Iris pigment epithelial cell (primary cell): ENCODE measurements at places on chromosomes 13 and 19.

DNA sequence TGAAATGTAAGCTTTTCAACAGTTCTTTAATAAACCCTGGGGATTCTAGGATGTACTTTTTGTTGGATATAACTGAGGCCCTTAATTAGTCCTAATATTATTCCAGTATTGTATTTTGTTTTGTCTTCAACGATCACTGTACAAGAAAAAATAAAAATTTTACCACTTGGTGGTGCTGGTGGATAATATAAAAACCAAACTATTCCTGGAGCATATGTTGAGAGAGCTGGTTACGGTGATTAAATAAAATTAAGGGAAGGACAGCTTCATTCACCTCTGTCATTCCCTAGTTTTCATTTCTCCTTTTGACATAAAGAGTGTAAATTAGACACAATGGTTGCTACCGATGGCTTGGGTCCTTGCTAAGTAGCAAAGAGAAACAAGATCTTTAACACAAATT lies 598.6 kb upstream of the PCDH20 start:
- DNase-seq = peak; percentile 1

GRCh38 chr13:78227709-78228108 lies 309.1 kb upstream of the EDNRB start:
- DNase-seq = no peak

DNA sequence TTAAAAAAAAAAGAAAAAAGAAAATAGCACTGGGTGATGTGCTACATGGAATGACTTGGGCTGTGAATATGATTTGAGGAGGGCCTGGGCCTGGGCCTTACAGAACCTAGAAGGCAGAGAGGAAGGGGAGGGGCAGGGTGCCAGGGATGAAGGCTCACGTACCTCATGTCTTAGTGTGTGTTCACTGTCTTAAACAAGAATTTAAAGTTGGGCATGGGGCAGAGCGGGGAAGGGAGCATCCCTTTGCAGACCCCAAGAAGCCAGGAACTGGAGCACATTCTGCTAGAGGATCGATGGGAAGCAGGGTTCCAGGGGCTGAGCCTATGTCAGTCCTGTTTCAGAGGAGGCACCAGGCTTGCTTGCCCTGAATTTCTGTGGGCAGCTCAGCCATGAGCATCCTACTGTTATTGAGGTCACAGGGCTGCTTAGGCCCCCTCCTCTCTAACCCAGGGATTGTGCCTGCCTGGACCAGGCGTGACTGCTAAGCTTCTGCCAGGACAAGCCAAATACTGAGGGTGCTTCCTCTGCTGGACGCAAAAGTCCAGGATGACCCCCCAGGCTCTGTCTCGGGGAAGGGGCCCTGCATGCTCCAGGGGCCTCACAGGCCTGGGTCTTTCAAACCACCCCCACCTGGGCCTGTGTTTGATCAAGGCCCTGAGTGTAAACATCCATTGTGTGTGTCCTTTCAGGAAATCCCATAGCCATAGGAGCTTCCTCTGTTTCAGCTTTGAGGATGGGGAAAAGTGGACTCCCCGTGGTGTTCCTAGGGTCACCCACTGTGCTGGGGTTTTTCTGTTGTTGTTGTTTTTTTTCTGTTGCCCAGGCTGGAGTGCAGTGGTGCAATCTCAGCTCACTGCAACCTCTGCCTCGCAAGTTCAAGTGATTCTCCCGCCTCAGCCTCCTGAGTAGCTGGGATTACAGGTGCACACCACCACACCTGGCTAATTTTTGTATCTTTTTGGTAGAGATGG lies 4.8 kb downstream of the LSR start:
- no peak for DNase-seq

- no peak for DNase-seq
Observed at GRCh38 chr19:35938282-35939224, 2.4 kb downstream of the LRFN3 start.

DNA sequence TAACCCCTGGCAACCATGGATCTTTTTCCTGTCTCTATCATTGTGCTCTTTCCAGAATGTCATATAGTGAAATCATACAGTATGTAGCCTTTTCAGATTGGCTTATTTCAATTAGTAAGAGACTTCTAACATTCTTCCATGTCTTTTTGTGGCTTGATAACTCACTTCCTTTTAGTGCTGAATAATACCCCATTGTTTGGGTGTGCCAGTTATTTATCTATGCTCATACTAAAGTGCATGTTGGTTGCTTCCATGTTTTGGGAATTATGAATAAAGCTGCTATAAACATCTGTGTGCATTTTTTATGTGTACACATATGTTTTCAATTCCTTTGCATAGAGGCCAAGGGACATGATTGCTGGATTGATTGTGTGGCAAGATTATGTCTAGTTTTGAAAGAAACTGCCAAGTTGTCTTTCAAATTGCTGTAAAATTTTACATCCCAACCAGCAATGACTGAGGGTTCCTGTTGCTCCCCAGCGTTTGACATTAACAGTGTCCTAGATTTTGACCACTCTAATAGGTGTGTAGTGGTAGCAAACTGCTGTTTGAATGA lies 358.9 kb downstream of the ITGBL1 start:
- DNase-seq = no peak

DNA sequence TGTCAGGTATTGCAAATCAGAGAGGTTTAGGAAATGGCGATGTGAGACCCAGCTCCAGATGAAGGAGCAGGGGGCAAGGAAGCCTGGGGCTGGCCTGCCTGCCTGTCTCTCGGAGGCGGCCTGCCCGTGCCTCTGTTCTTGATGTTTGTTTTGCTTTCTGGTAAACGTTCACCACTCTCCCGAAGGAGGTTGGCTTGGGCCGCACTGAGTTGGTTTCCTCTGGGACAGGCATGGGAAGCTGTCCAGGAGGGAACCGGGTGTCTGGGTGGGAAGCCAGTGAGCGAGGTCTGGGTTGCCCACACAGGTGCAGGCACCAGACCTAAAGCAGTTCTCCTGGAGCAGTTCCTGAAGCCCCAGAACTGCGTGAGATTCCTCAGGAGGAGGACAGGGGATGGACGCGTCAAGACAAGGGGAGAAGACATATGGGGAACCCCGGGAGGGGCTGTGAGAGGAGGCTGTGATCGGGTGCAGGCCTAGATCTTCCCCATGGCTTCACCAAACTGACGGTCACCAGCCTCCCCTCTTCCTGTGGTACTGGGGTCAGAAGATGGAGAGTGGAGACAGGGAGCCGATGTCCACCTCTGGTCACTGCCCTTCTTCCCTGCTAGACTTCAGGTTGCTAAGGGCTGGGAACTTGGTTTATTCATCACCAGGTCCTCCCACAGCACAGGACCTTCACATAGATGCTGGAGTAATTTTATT lies 15.2 kb downstream of the COL4A2 start:
- no peak for DNase-seq

DNA sequence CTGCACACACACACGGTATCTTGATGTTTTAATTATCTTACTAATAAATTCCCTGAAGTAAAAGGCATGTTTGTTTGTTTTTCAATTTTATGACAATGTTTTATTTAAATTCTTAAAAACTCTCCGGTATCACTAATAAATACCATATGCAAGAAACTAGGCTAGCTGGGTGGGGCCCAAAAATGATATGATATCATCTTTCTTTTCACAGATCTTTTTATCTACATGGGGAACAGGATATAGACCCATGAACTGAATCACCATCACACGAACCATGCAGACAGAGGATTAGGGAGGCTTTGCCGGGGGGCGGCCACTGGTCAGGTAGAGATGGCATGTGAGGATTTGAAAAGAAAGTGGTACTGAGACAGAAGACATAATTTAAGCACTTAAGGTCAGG lies 266.4 kb downstream of the ENOX1 start:
- no peak for DNase-seq

- no peak for DNase-seq
Observed at GRCh38 chr13:39016087-39016486, 21.8 kb downstream of the PROSER1 start.

DNA sequence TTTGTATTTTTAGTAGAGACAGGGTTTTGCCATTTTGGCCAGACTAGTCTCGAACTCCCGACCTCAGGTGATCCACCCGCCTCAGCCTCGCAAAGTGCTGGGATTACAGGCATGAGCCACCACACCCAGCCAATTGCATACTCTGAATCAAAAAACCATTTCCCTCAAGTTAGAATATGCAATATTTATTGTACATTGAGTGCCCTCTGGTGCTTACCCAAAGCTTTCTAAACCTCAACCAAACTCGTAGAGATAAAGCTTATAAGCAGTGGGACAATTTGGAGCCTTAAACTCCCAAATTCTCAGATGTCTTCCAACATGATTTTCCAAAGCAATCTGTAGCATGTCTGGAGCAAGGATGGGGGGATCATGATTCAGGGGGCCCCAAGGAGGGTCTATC lies 22.4 kb downstream of the RFXAP start:
- DNase-seq = peak; percentile 13

- DNase-seq = peak; percentile 54
Observed at GRCh38 chr19:47226426-47227351, 4.3 kb downstream of the BBC3 start.

DNA sequence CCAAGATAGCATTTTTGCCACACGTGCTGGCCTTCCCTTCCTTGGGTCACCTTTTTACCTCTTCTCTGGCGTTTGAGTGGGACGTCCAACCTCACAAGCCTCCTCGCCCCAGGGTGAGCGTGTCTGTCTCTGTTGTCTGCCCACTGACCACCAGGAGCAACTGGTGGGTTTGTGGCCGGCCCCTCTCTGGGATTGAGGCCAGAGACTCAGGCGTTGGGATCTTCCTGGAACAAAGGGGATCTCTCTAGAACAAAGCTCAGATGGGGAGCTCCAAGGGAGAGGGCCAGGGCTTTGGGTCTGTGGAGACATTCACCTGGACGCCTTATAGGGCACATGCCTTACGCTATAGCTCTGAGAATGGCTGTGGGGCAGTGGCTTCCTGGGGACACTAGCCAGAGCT lies 17.4 kb downstream of the COMP start:
- no peak for DNase-seq

DNA sequence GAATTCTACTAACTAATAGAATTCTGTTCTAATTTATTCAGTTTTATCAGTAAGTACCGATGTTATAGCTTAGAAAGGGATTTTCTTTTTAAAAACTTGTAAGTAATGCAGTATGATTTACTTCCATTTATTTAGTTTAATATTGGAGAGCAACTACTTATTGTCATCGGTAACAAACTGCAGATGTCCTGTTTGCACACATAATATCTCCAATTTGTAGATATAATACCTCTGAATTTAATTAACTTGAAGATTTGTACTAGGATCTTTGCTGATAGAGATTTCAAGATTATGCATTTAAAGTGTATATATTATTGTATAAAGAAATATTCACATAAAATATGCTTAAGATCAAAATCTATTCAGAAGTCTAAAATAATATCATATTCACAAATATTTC lies 356.7 kb downstream of the PCDH17 start:
- DNase-seq = no peak

GRCh38 chr19:14147797-14148605 lies 11.6 kb upstream of the ASF1B start:
- peak; percentile 58 for DNase-seq

GRCh38 chr13:55038230-55038629 lies 2009.6 kb downstream of the OLFM4 start:
- DNase-seq = no peak

- DNase-seq = no peak
Observed at GRCh38 chr13:61180234-61180633, 235.4 kb downstream of the PCDH20 start.

DNA sequence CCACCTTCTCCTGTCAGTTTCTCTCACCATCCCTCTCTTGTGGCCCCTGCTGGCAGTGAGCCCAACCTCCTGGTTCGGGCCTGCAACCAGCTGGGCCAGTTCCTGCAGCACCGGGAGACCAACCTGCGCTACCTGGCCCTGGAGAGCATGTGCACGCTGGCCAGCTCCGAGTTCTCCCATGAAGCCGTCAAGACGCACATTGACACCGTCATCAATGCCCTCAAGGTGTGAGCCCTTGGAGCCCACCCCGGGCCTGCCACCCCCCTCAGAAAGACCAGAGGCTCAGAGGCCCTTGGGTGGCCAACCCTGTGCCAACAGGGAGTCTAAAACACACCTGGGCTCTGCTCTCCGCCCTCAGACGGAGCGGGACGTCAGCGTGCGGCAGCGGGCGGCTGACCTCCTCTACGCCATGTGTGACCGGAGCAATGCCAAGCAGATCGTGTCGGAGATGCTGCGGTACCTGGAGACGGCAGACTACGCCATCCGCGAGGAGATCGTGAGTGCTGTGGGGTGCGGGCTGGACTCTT lies 13.8 kb downstream of the FUZ start:
- DNase-seq = no peak

- peak; percentile 96 for DNase-seq
Observed at GRCh38 chr13:32261567-32261966, 53.6 kb downstream of the ZAR1L start.

GRCh38 chr13:72457151-72457550 lies 270.3 kb downstream of the MZT1 start:
- DNase-seq = no peak

DNA sequence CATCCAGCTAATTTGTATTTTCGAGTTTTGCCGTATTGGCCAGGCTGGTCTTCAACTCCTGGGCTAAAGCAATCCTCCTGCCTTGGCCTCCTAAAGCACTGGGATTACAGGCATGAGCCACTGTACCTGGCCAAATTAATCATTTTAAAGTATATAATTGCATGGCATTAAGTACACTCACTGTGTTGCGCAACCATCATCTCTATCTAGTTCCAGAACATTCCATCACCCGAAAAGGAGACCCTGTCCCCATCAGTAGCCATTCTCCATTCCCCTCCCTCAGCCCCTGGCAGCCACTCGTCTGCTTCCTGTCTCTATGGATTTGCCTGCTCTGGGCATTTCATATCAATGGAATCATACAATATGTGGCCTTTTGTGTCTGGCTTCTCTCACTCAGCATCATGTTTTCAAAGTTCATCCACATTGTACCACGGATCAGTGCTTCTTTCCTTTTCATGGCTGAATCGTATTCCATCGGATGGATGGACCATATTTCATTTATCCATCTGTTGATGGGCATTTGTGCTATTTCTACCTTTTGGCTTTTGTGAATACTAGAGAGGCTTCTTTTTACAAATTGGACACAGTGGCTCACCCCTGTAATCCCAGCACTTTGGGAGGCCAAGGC lies 13.1 kb downstream of the PGPEP1 start:
- no peak for DNase-seq

DNA sequence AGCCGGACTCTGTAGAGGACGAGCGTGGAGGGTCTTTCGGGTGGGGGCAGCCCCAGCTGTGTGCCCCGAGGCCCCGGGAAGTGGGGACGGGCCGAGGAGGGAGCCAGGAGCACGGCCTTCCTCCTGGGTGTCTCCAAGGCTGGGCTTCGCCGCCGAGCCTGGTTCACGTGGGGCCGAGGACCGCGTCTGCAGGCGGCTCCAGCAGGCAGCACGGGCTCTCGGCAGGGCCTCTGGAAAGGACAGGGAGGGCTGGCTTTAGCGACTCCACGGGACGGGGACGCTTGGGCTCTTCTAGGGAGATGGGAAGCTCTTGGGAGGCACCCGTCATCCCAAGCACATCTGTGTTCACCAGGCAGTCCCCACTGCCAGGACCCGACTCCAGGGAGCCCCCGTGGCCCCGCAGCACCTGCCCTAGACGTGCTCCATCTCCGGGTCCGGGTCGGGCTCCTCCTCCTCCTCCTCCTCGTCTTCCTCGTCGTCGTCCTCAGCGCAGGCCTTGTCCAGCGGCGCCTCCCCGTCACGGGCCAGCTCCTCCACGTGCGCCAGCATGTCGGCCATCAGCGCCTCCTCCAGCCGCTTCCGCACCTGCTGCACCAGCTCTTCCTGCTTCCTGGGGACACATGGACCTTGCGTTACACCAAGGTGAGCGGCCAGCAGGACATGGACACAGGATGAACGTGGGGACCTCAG lies 9.9 kb upstream of the MEX3D start:
- no peak for DNase-seq

- DNase-seq = no peak
Observed at GRCh38 chr13:95512957-95513356, 39.6 kb upstream of the CLDN10 start.

GRCh38 chr13:62087124-62087523 lies 671.5 kb upstream of the PCDH20 start:
- no peak for DNase-seq

- DNase-seq = peak; percentile 88
Observed at GRCh38 chr13:74114202-74114601, 20.0 kb downstream of the KLF12 start.
